ENCODE measurements at places on chromosomes 1 and 21. TPM values are rescaled to one million over a fixed set of nuclear protein-coding genes. Genes with fewer than 3 reads are reported as not detected.

DNA sequence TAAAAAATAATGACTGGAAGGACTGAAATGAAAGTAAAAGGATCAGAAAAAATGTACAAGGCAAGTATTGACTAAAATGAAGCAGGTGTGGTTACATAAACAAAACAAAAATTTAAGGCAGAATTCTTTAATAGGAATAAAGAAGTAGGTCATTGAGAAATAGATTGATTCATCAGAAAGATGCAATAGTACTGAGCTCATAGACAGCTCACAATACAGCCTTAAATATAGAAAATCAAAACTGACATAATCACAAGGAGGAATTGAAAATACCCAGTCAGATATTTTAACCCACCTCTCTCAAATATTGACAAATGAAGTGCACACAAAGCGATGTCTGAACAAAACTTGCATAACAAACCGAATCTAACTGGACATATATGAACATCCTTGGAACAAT, 366.8 kb upstream of the DPYD start:
- DNase-seq: no peak

GRCh38 chr1:202154766-202155477, 5.5 kb downstream of the PTPN7 start:
- no peak for DNase-seq

DNA sequence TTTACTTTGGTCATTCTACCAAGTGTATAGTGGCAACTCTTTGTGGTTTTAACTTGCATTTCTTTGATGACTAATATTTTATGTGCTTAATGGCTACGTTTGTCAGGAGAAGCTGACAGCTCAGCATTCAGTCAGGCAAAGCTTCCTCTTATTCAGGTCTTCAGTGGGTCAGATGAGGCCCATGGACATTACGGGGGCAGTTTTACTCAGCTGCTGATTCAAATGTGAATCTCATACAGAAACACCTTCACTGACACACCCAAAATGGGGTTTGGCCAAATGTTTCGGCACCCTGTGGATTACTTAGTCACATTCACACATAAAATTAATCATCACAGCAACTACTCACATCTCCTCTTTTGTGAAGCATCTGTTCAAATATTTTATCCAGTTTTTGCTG, 104.9 kb upstream of the PLD5 start:
- no peak for DNase-seq

DNA sequence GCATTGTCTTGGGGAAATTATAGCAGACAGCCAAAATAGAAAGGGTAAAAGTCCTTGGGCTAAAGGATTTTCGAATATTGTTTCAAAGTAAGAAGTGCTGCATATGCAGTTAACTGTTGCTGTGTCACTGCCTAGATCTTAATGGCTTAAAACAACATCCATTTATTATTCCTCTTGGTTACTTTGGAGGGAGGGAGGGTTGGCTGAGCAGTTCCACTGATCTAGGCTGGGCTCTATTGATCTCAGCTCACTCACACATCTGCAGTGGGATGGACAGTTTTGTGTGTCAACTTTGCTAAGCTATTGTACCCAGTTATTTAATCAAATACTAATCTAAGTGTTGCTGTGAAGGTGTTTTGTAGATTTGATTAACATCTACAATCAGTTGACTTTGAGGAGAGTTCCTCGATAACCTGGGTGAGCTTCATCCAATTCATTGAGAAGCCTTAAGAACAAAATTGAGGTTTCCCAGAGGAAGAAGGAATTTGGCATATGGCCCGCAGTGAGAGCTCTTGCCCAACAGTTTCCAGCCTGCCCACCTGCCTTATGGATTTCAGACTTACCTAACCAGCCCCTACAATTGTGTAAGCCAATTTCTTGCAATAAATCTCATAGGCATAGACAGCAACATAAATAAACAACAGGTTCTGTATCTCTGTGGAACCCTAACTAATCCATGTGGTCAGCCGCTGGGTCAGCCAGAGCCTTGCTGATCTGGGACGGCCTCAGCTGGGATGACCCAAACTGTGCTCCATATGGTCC, 187.3 kb downstream of the AK5 start:
- no peak for DNase-seq

DNA sequence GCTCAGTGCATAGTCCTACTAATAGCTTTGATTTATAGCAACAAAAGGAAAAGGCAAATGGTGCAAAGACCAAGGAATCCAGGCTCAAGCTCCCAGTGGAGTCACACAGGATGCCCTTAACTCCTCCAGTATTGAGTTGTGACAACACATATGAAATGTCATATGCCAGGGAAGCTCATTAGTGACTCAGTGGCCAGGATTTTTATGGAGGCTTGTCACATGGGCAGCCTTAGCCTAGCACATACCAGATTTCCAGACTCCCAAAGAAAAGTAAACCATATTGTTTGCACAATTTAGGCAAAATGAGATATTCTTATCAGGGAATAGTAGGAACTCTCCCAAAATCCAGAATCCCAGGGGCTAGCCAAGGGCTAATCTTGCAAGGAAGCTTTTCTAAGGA, 129.2 kb downstream of the MAGI3 start:
- DNase-seq: no peak

DNA sequence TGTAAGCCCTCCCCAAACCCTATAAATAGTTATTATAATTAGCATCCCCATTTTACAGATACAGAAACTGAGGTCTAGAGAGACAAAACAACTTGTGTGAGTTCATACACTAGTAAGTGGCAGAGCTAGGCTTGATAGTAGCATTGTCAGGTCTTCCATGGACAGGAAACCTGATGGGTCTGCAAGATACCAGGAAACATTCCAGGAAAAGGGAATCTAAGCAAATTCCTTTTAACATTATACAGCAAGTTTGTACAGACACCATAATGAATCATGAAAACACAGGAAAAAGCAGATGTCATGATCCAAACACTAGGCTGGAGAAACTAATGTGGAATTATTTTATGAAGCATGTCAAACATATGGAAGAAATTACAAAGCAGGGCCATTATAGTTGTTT, 89.1 kb upstream of the KCNK2 start:
- DNase-seq: no peak

DNA sequence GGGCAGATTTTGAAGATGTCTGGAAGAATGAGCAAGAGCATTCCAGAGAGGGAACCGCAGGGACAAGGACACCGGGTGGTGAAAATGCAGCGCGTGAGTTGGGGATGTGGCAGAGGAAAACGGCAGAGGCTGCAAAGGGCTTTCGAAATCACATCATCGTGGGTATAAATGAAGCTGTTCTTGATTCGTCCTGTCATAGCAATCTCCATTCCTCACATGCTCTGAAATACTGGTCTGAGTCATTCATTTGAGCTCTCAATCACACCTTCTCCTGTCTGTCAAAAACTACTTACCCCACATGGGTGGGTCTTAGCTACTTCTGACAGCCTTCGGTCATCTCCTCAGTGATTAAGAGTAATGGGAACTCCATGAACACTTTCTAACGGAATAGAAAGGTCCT, 81.5 kb downstream of the ERG start:
- DNase-seq: no peak

DNA sequence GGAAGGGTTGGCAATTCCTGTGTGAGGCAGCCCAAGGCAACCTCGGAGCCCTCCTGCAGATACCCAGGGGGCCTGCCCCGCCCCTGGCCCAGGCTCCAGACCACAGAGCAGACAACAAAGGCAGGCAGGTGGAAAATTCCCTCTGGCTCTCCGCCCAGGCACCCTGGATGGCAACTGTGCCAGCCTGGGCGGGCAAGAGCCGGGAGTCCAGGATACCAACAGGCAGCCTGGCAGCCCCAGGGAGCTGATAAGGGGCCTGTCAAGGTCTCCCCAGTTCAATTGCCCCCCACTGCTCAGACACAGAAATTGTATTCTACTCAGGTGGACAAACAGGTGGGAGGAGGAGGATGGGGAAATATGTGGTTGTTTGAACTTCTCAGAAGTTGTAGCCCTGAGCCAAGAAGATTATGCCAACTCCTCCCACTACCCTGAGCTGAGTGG, 15.4 kb upstream of the GPR37L1 start:
- no peak for DNase-seq

DNA sequence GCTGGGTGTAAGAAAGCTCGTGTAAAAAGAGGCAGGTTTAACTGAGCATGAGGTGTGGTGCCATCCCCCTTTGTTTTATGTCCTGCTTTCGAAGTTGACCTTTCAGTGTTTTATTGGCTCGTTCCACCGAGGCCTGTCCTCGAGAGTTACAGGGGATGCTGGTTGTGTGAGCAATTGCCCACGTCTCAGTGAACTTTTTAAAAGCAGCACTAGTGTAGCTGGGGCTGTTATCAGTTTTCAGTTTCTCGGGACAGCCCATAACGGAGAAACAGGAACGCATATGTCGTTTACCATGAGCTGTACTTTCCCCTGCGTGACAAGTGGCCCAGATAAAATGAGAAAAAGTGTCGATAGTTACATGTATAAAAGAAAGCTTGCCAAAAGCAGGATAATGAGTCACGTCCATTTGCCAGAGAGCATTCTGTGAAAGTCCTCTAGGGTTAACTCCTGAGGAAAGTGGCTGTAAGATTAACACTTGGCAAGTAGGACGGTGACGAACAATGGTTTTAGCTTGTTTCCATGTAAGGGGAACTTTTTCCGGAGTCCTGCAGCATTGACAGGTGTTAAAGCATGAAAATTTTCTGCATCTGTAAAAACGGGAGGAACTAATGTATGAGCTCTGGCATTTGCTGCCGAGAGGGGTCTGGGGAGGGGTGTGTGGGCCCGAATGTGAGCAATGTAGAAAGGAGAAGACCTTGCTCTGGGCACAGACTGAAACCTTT, 7.8 kb upstream of the LRRC47 start:
- DNase-seq: no peak

PODN gene
- total RNA-seq: not detected

HPCAL4 gene
- total RNA-seq: 0.18 TPM

S100A14 gene
- not detected for total RNA-seq

NOS1AP gene
- total RNA-seq: 0.27 TPM

TAF1A gene
- 21.8 TPM for total RNA-seq

KRTAP12-4 gene
- total RNA-seq: not detected

MSH4 gene
- total RNA-seq: 0.37 TPM

Data from activated naive CD4-positive, alpha-beta T cell treated with anti-CD3 and anti-CD28 coated beads, Interleukin-2, amount 50 U/mL, for 72 hours (primary cell).